ENCODE measurements at places on chromosomes 4 and X.

GRCh38 chr4:27819246-27819645, 958.6 kb downstream of the STIM2 start:
- no peak for DNase-seq

GRCh38 chr4:13992041-13992440, 364.5 kb upstream of the BOD1L1 start:
- no peak for DNase-seq

- no peak for DNase-seq
These were observed 81.9 kb downstream of the RBM47 start for GRCh38 chr4:40547789-40548132.

DNA sequence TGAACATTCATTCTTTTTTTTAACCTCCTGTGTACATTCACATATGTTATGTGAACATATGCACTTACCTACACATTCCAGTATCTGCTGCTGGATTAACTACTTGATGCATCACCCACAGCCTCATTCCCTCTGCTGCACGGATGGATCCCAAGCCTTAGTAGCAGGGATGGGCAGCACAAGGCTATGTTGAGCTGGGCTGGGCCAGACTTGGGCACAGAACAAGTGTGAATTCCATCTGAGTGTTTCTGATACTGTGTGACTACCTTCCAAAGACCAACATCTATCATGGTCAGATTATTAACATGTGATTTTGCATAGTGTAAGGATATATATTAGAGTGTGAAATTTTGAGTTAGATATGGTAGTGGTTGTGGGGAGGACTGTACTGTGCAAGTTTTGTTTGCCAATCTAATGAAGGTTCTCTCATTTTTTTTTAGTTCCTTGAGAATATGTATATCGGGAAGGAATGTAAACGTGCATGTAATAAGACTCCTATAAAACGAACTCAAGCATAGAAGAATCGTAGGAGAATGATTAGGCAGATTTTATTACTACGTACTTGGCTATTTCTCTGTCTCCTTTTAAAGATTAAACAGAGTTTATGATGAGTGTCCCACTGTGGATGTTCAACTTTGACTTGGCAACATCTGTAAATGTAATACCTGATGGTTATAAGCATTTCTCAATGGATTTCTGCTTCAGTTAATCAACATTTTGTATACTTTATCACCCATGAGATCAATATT, 23.4 kb upstream of the STBD1 start:
- no peak for DNase-seq
